ENCODE measurements at places on chromosomes 3 and 15. TPM values are rescaled to one million over a fixed set of nuclear protein-coding genes. Genes with fewer than 3 reads are reported as not detected.

DNA sequence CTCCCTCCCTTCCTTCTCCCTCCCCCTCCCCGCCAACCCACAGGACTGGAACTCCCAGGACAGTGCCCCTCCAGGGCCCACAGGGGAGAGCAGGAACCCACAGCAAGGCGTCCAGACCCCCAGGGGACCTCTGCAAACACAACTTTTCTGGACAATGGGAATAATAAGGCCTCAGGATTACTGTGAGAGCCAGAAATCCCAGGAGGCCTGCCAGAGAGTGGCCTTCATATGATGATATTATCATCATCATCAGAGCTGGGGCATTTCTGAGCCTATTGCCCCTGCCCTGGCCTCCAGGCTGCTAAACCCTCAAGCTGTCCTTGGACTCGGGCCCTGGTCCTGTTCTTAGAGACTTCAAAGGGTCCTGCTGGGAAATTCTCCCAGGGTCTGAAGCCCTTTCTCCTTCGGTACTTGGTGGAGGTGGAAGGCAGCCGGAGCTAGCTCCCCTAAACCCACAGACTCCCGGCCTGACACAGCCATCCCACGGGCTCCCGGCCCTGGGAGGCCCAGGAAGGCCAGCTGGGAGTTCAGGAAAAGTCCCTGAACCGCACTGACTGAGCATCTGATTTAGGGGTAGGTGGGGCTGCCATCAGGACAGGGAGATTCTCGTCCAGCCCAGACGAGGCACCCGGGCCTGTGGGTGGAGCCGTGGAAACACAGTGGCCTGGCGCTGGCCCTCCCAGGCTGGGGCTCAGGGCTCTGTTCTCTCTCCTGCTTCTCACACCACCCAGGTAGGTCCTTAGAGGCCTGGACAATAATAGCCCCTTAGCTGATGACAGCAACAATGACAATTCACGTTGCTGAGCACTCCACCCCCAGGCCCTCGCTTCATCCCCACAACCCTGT, 4.9 kb downstream of the CALML4 start:
- no peak for DNase-seq

GRCh38 chr3:122102191-122102935, 47.2 kb downstream of the CD86 start:
- no peak for DNase-seq

- peak; percentile 51 for DNase-seq
Measured at GRCh38 chr3:127254730-127255129, 33.1 kb downstream of the PRR20G start.

The BSN gene
- 0.82 TPM for total RNA-seq

DNA sequence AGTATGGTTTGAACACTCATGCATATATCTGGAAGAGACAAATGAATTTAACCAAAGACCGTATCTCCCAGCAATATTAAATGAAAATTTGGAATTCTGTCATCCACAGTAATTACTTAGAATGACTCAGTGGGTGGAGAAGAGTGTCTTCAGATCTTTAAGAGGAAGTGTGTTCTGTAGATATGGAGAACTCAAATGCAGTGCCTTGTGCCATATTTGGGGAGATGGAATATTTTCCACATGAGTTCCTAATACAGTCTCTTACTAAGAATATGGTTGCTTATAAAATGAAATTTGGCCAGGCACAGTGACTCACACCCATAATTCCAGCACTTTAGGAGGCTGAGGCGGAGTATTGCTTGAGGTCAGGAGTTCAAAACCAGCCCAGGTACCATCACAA, 40.5 kb downstream of the ANO10 start:
- DNase-seq, result no peak

GRCh38 chr3:182644013-182644412, 149.3 kb upstream of the ATP11B start:
- DNase-seq, result peak; percentile 22

The PEX11A gene
- 9.3 TPM for total RNA-seq

DNA sequence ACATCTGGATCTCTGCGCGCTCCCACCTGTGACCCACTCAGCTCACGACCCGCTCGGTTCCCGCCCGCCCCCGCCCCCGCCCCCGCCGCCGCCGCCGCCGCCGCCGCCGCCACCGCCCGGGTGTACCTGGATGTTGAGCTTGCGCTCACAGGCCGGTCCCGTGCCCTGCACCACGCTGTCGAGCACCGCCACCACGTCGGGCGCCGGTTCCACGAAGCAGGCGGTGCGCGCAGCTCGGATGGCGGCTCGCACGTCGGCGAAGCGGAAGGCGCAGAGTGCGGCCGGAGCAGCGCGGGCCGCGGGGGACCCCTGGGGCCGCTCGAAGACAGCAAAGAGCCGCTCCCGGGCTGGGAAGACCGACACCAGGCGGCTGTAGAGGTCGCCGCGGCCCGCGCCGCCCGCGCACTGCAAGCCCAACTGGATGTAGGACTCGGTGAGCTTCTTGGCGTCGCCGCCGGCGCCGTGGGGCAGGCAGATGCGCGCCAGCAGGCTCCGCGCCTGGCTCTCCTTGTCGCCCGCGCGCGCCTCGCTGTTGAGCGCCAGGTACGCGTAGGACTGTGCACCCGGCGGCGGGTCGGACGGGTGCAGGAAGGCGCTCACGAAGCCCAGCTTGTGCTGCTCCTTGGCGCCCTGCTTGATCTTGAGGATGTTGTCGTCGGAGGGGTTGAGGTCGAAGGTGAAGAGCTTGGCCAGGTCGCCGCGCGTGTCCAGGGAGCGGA, 1.1 kb downstream of the PLXND1 start:
- peak; percentile 60 for DNase-seq

DNA sequence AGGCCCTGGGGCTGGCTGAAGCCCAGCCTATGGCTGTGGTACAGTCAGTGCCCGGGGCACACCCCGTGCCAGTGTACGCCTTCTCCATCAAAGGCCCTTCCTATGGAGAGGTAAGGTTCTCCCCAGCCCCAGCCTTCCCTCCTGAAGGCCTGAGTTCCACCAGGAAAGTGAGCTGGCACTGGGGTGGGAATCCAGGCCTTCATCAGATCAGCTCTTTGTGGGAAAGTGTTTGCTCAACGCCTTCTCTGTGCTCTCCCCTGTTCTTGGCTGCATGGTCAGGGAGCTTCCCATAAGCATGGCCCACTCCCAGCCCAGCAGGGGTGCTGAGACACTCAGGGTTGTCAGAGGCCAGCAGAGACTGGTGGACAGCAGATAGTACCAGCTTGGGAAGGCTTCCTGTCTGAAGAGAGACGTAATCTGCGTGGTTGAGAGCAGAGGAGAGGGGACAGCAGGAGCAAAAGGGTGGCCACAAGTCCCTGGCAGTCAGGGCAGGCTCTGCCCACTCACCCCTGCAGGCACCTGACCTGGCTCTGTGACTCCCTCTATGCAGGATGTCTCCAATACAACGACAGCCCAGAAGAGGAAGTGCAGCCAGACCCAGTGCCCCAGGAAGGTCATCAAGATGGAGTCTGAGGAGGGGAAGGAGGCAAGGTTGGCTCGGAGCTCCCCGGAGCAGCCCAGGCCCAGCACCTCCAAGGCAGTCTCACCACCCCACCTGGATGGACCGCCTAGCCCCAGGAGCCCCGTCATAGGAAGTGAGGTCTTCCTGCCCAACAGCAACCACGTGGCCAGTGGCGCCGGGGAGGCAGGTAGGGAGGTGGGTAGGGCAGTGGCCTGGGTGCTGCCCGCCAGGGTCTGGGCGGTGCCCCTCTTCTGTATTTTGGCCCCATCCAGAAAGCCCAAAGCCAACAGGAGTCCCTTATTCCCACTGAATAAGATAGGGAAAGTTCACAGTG, 38.4 kb downstream of the PML start:
- no peak for DNase-seq

The TMC3 gene
- total RNA-seq, result not detected

DNA sequence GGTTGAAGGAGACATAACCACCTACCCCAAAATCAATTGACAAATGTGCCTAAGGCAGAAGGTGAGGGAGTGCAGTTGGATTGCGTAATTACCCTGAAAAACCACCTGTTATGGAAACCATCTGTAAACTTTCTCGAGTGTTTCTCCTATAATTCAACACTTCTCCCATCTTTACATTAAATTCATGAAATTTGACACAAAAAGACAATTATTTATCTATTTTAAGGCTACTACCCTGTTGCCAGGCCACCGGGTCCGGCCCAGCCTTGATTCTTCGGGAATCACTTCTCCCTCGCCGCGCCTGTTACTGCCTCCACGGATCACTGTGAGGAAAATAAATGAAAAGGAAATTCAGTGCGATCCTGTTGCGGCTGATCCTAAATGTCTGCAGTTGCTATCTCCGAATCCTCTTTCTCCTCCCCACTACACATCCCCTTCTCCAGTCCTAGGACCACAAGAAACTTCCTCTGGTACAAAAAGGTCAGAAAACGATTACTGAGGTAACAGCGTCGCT, 646 bp downstream of the IQCB1 start:
- DNase-seq, result peak; percentile 44

The COL6A6 gene
- 61.2 TPM for total RNA-seq

DNA sequence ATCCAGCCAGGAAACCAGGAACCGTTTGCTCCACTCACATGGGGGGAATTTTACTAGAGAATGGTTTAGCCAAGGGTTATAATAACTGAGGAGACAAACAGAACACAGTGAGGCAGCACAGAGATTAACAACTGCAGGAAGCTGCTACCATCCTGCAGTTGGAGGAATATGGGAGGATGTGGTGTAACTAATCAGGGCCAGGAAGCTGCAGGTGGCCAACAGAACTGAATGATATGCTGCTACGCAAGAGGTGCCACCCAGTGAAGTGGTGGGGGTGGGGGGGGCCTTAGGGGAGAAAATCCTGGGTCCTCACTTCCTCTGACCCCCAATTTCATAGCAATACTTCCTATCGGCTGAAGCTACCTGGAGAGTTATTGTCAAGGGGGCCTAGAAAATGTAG, 306.4 kb upstream of the STT3B start:
- DNase-seq, result no peak

GRCh38 chr15:74768771-74769342, 13.0 kb upstream of the CSK start:
- DNase-seq, result peak; percentile 80

- peak; percentile 45 for DNase-seq
Measured at GRCh38 chr3:9117220-9117619, 132.2 kb downstream of the SRGAP3 start.

GRCh38 chr15:46258056-46258455, 623.2 kb downstream of the SQOR start:
- DNase-seq, result no peak

The USP4 gene
- 25.1 TPM for total RNA-seq

- DNase-seq, result peak; percentile 22
Measured at GRCh38 chr3:57910990-57911389, 97.2 kb upstream of the FLNB start.

The BNC1 gene
- total RNA-seq, result 2.8 TPM

DNA sequence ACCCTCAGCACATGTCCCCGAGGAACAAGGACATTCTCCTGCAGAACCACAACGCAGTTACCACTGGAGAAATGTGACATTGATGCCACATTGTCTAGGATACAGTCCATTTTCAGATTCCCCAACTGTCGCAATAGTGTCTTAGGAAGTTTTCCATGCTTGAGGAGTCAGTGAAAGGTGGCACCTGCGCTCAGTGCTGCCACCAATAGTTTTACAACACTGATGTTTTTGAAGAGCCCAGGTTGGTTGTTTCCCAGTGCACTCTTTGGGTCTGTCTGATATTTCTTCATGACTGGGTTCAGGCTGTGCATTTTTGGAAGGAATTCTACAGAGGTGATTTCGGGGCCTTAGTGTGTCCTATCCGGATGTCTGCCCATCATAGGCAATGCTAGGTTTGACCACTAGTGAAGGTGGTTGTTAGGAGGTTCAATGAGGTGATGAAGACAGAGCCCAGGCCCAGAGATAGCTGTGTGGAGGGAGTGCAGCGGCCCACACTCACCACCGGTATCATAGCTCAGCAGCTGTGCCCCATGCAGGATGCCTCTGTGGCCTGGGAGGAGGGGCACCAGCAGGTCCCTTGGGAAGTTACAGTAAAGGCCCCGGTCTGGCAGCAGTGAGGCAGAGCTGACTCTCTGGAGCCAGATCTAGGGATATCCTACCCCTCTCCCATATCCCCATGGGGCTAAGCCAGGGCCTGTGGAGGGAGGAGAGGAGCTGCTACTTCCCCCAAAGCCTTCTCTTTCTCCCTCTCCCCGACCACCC, 96.6 kb downstream of the DNAJB8 start:
- DNase-seq, result peak; percentile 38

DNA sequence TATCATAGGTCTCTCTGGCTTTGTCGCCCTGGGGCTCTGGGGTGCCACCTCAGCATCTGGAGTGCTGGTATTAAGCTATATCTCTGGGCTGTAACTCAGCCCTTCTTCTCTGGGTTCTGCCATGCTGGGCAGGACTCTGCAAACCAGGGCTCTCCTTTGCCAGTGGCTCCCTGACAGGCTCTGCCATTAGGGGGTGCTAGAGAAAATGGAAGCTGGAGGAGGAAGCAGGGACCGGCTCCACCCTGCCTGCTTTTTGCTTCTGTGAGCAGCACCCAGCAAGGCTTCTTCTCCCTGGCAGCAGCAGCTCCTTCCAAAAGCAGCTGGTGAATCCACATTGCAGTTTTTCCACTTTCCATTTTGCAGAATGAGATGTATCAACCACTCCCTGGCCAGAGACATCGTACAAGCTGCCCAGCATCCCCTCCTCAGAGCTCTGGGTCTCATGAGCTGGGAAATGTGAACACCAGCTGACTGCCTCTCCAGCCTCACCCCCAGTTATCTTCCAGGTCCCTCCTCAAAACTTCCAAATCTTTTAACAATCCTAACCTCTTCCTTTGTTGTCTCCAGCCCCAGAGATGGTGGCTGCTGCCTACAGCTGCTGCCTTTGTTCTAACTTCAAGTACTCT, 165.0 kb downstream of the ABHD5 start:
- peak; percentile 60 for DNase-seq

GRCh38 chr3:175107995-175108394, 248.9 kb downstream of the NAALADL2 start:
- no peak for DNase-seq

The TRIM59 gene
- total RNA-seq, result 24.3 TPM

DNA sequence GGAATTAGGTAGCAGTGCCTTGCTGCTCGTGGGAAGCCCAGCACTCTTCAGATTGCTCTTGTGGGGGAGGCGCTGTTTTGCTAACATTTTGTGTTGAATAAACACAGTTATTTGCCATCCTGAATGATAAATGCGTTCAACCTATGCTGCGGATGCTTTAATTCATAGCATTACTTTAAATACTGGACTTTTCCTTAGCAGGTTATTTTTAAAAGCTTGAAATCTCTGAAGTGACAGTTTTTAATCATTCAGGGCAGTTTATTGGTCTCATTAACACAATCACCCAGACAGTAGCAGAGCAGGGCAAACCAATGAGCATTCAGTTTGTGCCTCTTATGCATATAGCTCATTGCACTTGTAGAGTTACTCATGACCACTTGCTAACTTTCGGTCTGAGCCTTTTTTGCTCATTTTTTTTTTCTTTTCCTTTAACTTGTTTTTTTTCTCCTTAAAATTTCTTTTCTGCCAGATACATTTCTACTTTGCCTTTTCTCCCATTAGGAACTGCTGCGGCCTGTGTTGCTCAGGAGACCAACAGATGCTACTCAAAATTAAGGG, 5.2 kb downstream of the CACNA2D3 start:
- DNase-seq, result no peak

All from tongue (tissue), 3 donors.